Activated CD8-positive, alpha-beta memory T cell treated with anti-CD3 and anti-CD28 coated beads, Interleukin-2, amount 10 ng/mL, durations not matched to agents 7 days and 5 days (primary cell): ENCODE measurements at places on chromosomes 5 and 9.

GRCh38 chr9:93955111-93955980 lies at the start of gene BARX1:
Gene BARX1 (minus strand): TSS chr9:93955355. CDS start chr9:93955146, 209 bp downstream.
- H3K27ac ChIP-seq: no peak within 1 kb of the TSS
- peak within 1 kb of the TSS; percentile 61 for H3K4me3 ChIP-seq
- peaks cover 3% of the 10 kb centered on the region for H3K36me3 ChIP-seq
- H3K4me1 ChIP-seq: peaks cover 37% of the 10 kb centered on the region
- DNase-seq: no peak

- peaks cover 32% of the 10 kb centered on the region for H3K27me3 ChIP-seq
- H3K27ac ChIP-seq: no peak overlapping the region
- H3K36me3 ChIP-seq: no peaks in the 10 kb centered on the region
- H3K4me3 ChIP-seq: no peak overlapping the region
- DNase-seq: no peak
- H3K4me1 ChIP-seq: no peaks in the 10 kb centered on the region
Measured at GRCh38 chr5:31585166-31585894, 53.2 kb downstream of the C5orf22 start.

DNA sequence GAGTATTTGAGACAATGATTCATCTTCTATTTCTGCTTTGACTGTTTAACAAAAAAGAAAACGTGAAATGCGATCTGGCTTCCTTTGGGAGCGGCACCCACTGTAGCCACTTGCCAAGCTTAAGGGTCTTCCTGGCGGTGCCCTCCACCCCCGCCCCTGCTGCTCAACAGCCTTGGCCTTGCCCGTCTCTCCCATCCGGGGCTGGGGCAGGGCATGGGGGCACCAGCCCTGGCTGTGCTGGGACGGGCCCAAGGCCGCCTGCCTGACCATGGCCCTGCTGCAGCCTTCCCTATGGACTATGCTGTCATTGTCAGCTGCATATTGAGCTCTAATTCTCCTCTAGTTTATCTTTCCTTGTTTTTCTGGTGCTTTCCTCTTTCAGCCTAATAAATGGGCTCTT lies 115.8 kb upstream of the CACNA1B start:
- H3K27me3 ChIP-seq: no peaks in the 10 kb centered on the region
- no peak overlapping the region for H3K4me3 ChIP-seq
- peaks cover 42% of the 10 kb centered on the region for H3K4me1 ChIP-seq
- peaks cover 62% of the 10 kb centered on the region for H3K36me3 ChIP-seq
- H3K27ac ChIP-seq: no peak overlapping the region

- no peak for DNase-seq
- no peaks in the 10 kb centered on the region for H3K4me1 ChIP-seq
- H3K4me3 ChIP-seq: no peak overlapping the region
- no peaks in the 10 kb centered on the region for H3K36me3 ChIP-seq
- no peak overlapping the region for H3K27ac ChIP-seq
Measured at GRCh38 chr5:9977070-9977469, 272.6 kb downstream of the ATPSCKMT start.

DNA sequence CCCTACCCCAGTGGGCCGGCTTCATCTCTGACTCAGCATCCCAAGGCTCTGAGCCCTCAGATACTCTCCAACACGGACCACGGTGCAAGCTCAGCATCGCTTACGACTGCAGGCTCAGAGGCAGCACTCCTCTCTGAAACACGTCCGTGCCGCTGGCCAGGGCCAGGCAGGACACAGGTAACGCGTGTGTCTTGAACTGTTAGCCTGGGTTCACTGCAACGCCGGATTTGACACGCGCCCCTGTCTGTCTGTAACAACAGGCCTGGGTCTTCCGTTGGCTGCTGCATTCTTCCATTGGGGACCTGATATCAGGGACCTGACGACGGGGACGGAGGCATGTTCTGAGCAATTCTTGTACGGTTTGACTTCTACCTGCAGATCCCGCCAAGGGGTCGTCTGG lies 6.4 kb downstream of the SLC6A3 start:
- H3K4me3 ChIP-seq: no peak overlapping the region
- DNase-seq: peak; percentile 32
- no peaks in the 10 kb centered on the region for H3K36me3 ChIP-seq
- peaks cover 19% of the 10 kb centered on the region for H3K27me3 ChIP-seq
- H3K27ac ChIP-seq: no peak overlapping the region

- H3K27ac ChIP-seq: no peak overlapping the region
- H3K27me3 ChIP-seq: no peaks in the 10 kb centered on the region
- no peak for DNase-seq
- H3K36me3 ChIP-seq: no peaks in the 10 kb centered on the region
- H3K4me1 ChIP-seq: no peaks in the 10 kb centered on the region
Measured at GRCh38 chr9:116942593-116943061, 255.5 kb downstream of the TRIM32 start.

DNA sequence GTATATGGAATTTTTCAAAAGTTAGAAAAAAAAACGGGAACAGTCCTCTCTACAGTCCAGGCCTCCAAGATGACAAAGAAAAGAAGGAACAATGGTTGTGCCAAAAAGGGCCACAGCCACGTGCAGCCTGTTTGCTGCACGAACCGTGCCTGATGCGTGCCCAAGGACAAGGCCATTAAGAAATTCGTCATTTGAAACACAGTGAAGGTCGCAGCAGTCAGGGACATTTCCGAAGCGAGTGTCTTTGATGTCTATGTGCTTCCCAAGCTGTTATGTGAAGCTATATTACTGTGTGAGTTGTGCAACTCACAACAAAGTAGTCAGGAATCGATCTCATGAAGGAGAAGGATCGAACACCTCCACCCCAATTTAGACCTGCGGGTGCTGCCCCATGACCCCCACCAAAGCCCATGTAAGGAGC lies 37.4 kb downstream of the HMGCR start:
- DNase-seq: no peak
- H3K27ac ChIP-seq: no peak overlapping the region
- H3K4me1 ChIP-seq: no peaks in the 10 kb centered on the region
- no peaks in the 10 kb centered on the region for H3K27me3 ChIP-seq
- H3K36me3 ChIP-seq: peaks cover 11% of the 10 kb centered on the region

GRCh38 chr5:2141254-2142000 lies 258.7 kb upstream of the IRX4 start:
- H3K27ac ChIP-seq: no peak overlapping the region
- no peak for DNase-seq
- H3K27me3 ChIP-seq: no peaks in the 10 kb centered on the region
- no peak overlapping the region for H3K4me3 ChIP-seq

DNA sequence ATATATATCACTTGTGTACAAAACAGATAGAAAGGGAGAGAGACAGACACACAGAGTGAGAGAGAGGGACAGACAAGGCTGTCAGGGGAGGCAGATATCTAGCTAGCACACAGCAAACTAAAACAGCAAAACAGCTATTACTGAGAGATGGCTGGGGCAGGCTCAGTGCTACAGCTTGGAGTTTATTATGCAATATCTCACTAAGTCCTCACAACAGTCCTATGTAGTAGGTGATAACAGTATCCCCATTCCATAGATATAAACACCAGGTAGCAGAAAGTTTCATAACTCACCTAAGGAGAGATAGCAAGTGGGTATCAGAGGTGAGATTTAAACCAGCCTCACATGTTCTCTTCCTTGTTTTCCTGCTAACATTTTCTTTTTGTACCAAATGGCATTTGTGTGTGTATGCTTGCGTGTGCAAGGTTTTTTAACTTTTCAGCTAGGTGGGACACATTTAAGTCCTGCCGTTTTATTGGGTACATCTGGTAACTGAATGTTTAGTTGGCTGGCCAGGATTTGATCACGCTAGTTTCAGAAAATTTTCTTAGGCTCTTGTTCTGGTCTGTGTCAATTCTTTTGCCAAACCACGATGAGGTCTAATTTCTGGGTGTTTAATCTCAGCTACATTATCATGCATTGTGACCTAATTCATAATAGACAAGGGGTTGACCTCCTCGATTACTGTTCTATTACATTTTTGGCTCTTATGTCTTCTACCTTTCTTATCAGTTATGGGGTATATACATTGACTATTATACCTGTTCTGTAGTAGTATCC lies 105.1 kb downstream of the LMNB1 start:
- H3K4me3 ChIP-seq: no peak overlapping the region
- H3K36me3 ChIP-seq: peaks cover 4% of the 10 kb centered on the region
- no peak for DNase-seq
- H3K4me1 ChIP-seq: no peaks in the 10 kb centered on the region

DNA sequence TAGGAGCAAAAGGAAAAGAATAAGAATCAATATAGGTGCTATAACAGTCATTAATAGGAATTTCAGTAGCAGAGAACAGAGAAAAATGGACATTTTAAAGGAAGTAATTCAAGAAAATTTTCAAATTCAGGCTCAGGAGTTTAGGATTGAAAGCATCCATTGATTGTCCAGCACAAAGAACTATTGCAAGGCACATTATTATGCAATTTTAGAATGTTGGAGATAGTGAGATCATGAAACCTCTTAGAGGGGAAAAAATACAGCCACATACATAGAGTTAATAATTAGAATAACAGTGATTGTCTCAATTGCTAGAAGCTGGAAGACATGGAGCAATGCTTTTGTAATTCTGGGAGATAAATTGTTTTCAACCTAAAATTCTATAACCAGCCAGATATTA lies 31.5 kb downstream of the CNTLN start:
- H3K4me1 ChIP-seq: no peaks in the 10 kb centered on the region
- no peak for DNase-seq
- H3K27me3 ChIP-seq: no peaks in the 10 kb centered on the region
- no peak overlapping the region for H3K27ac ChIP-seq
- H3K4me3 ChIP-seq: no peak overlapping the region

GRCh38 chr5:3734632-3735031 lies 139.0 kb downstream of the IRX1 start:
- no peaks in the 10 kb centered on the region for H3K36me3 ChIP-seq
- H3K27ac ChIP-seq: no peak overlapping the region
- no peak overlapping the region for H3K4me3 ChIP-seq
- no peak for DNase-seq
- no peaks in the 10 kb centered on the region for H3K27me3 ChIP-seq

- H3K4me1 ChIP-seq: no peaks in the 10 kb centered on the region
- H3K27me3 ChIP-seq: peaks cover 15% of the 10 kb centered on the region
- no peaks in the 10 kb centered on the region for H3K36me3 ChIP-seq
- DNase-seq: no peak
Measured at GRCh38 chr9:133987946-133988665, 4.0 kb downstream of the VAV2 start.

GRCh38 chr5:2696156-2696807 lies 55.2 kb downstream of the IRX2 start:
- no peaks in the 10 kb centered on the region for H3K36me3 ChIP-seq
- H3K4me3 ChIP-seq: no peak overlapping the region
- no peaks in the 10 kb centered on the region for H3K4me1 ChIP-seq
- DNase-seq: no peak

DNA sequence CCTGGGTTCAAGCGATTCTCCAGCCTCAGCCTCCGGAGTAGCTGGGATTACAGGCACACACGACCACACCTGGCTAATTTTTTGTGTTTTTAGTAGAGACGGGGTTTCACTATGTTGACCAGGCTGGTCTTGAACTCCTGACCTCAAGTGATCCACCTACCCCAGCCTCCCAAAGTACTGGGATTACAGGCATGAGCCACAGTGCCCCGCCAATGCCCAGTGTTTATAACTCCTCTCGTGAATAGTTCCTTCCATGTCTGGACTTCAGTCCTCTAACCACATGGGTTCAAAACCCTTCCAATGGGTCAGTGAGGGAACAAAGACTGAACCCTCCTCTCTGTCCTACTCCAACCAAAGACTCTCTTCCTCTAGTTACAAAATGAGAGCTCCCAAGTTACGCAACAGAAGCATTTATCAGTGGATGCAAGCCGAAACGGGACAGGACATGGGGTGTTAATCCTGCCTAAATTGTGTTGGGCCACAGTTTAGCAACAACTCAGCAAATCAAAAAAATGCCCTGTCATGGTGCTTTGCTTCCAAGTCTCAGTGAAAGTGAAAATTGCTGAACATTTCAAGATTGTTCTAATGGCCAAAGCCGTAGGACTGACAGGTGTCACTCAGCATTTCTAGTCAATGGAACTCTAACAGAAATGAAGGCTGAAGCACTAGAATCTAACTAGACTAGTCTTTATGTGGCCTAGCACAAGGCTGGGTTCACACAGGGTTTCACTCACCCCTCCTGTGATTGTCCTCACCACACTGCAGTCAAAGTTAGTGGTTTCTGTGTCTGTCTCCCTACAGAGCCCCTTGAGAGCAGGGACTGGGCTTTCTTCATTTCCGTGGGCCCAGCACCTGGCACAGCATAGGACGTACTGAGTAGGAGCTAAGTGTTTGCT lies 3.2 kb upstream of the TMEM245 start:
- H3K4me3 ChIP-seq: no peak overlapping the region
- no peak for DNase-seq
- H3K4me1 ChIP-seq: peaks cover 24% of the 10 kb centered on the region

DNA sequence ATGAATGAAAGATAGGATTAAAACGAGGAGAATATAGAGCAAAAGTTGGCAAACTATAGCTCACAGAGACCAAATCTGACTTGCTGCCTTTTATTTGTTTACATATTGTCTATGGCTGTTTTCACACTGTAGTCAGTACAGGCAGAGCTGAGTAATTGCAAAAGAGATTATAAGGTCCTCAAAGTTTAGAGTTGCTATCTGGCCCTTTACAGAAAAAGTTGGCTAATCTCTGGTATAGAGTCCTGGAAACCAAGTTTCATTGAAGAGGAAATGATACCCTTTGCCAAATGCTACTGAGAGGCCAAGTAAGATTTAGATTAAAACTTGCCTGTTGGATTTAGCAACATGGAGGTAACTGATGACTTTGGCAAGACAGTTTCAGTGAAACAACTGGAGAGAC lies 36.0 kb downstream of the LYRM7 start:
- H3K27me3 ChIP-seq: no peaks in the 10 kb centered on the region
- H3K27ac ChIP-seq: no peak overlapping the region
- H3K36me3 ChIP-seq: peaks cover 1% of the 10 kb centered on the region
- no peak for DNase-seq
- no peak overlapping the region for H3K4me3 ChIP-seq

- H3K27ac ChIP-seq: no peak overlapping the region
- no peak for DNase-seq
- no peaks in the 10 kb centered on the region for H3K36me3 ChIP-seq
Measured at GRCh38 chr9:85136507-85136906, 467.0 kb downstream of the NTRK2 start.

DNA sequence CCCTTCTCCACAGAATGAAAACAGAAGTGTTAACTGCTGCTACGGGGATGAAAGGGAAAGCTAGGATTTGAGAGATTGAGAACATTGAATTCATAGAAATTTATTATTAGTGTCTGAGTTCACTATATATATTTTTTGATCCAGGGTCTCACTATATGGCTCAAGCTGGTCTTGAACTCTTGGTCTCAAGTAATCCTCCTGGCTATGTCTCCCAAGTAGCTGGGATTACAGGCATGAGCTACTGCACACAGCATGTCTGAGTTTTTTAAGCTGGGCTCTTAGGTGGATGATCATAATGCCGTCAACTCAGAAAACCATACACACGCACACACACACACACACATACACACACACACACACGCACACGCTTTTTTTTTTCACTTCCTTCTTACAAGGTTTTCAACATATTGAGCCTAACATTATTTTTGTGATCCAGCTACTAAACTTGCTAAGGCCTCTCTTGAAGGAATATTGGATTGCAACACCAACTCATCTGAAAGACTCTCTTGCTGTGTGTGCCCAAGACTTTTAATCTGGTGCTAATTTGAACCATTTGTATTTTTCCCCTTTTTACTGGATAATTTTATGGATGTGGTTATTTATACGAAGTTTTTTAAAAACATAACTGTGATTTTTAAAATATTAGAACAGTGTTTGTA lies 1045.4 kb downstream of the DTWD2 start:
- no peaks in the 10 kb centered on the region for H3K36me3 ChIP-seq
- no peak overlapping the region for H3K27ac ChIP-seq
- no peaks in the 10 kb centered on the region for H3K27me3 ChIP-seq
